GM06990 (cell line): ENCODE measurements at places on chromosomes 6 and 20.

DNA sequence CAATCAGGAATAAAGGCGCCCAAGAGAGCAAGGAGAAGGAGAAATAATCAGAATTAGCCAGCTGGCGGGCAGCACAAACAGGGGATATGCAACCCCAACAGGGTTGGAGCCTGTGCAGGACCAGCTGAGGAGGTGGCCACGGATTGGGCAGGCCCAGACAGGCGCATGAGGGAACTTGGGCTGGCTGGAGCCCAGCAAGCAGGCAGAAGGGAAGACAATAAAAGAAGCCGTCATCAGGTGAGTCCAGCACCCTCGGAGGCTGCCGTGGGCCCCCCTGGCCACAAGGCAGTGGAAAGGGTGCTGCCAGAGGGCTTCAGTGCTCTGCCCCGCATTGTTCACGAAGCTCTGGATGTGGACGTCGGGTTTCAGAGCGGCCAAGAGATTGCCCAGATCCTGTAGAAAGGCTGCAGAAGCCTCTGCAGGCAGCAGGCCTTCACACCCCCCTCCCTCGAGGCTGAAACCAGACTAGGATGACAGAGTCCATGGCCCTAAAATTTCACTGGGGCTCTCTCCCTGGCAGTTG, 28.4 kb upstream of the MAFB start:
- DNase-seq = no peak

DNA sequence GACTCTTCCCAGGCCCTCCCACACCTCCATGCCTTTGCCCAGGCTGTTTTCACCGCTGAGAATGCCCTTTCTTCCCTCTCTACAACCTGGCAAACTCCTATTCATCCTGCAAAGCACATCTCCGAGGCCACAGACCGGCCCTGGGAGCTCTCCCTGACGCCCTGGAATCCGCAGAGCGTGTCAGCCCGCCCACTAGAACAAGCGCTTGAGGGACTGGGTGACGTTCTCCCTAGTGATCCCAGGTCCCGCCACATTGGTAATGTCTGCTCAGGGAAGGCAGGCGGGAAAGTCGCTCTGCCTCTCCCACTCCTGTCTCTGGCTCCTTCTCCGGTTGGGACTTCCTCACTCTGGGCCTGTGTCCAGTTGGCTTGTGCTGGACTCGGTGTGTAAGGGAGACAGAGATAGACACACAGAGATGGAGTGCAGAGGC, 61.6 kb downstream of the SRC start:
- no peak for DNase-seq

DNA sequence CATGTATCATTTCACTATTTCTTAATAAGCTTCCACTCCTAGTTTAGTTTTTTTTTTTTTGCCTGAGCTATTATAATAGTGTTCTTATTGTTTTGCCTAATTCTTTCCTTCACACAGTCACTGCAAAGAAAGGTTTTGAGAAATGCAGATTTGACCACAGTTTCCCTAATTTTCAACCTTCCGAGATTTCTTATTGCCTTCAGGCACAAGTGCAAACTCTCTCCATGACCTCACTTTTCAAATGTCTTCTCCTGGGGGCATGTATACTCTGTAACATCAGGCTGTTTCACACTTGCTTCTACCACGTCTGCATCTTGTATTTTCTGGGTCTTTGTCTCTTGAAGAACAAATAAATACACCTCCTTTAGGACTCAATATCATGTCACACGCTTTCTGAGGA, 339.0 kb upstream of the CITED2 start:
- DNase-seq = no peak

DNA sequence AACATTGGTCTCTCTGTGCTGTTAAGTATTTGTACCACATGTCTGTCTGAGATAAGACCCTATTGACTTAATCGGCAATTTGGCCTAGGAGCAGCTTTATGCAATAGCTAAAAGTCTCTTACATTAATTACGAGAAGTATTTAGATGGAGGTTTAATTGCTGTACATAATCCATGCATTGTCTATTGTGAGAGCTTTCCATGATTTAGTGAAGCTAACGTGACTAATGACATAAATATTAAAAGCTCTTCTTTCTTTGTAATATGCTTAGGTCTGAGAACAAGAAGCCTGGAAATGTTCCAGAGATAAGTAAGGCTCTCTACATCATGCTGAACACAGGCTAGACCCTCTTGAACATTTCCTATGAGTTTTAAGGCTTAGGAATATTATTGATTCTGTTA, 32.7 kb upstream of the FAM83B start:
- no peak for DNase-seq

- peak; percentile 12 for DNase-seq
Observed at GRCh38 chr20:58408603-58409246, 19.7 kb downstream of the VAPB start.

DNA sequence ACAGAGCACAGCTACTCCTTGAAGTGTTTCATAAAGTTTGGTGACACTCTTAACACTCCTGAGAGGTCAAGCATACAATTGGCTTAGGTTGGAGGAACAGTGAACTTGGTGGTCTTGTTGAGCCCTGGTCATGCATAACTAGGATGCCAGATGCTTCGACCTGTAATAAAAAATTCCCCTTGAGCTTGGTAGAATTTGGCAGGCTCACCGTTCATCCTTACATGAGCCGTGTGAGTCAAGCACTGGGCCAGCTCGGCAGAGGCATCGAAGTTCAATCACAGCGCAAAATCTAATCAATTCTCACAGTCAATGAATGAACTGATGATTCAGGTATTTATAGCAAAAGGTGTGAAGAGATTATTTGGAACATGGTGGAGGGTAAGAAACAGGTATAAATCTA, 33.7 kb downstream of the CYP24A1 start:
- DNase-seq = no peak

- DNase-seq = no peak
Observed at GRCh38 chr6:69868961-69869360, 2.6 kb downstream of the COL19A1 start.

DNA sequence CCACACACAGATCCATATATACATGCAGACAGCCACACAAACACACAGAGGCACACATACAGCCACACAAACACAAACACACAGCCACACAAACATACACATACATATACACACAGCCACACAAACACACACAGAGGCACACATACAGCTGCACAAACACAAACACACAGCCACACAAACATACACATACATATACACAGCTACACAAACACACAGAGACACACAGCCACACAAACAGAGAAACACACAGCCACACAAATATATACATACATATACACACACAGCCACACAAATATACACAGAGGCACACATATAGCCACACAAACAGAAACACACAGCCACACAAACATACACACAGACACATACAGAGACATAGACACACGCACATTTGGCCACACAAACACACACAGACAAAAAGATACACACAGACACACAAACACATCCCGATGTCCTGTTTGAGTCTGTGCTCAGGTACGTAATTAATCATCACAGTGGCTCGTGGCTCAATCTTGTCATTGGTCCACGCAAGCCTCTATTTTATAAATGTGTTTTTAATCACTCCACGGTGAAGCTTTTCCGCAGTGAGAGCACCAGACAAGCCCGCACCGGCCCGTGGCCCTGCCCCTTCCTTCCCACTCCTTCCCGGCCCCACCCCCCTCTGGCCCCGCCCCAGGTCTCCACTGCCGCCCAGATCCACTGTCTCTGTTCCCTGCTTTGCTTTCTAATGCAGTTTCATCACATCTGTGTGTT, 135.3 kb downstream of the CDH4 start:
- DNase-seq = no peak

DNA sequence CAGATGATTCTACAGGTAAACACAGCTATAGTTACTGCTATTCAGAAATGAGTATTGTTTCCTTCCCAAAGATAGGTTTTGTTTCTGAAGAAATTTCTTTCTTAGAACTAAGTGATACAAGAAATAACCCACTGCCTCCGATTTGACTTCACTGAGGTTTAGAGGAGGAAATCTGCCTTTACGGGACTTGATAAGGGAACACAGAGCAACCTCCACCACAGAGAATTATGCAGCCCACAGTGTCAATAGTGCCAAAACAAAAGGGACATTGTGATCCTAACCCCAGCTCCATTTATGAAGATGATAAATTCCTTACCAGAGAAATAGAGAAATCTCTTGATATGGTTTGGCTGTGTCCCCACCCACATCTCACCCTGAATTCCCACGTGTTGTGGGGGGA, 164.6 kb downstream of the ZNF217 start:
- DNase-seq = no peak

- DNase-seq = no peak
Observed at GRCh38 chr6:157954150-157955117, 27.2 kb upstream of the SYNJ2 start.

GRCh38 chr6:148367411-148368024, 24.9 kb downstream of the SASH1 start:
- no peak for DNase-seq

DNA sequence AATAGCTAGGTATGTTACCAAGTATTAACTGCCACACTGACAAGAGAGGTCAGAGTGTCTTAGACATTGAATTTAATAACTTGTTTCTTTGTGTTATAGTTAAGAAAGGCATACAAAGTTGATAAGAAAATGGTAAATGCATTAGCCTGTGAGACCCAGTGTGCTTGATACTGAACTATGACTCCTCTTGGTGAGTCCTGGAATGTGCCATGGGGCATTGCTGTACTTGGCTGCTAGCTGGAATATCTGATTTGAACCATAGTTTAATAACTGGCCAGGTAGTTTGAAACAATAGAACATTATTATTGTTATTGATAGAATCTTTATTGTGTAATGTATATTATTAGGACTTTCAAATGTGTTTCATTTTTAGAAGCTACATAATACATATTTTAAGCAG, 70.0 kb downstream of the ZFAND3 start:
- DNase-seq = no peak

- no peak for DNase-seq
Observed at GRCh38 chr20:53133125-53133524, 161.0 kb downstream of the TSHZ2 start.

- DNase-seq = no peak
Observed at GRCh38 chr6:2387445-2387844, 142.0 kb upstream of the GMDS start.

DNA sequence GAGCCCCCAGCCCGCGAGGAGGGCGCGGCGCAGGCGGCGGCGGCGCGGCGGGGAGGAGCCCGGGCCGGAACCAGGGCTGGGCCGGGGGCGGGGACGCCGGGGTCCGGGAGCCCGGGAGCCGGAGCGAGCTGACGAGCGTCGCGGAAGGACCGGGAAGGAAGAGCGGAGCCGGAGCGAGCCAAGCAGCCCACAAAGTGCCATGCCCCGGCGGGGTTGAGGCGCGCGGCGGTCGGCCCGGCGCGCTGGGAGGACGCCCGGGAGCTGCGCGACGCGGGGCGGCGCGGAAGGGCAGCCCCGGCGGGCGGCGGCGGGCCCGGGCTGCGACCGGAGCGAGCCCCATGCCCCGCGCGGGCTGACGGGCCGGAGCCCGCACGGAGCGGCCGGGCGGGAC, 289 bp downstream of the FOXP4 start:
- DNase-seq = no peak

GRCh38 chr6:107847844-107848802, 24.0 kb upstream of the SCML4 start:
- peak; percentile 69 for DNase-seq

DNA sequence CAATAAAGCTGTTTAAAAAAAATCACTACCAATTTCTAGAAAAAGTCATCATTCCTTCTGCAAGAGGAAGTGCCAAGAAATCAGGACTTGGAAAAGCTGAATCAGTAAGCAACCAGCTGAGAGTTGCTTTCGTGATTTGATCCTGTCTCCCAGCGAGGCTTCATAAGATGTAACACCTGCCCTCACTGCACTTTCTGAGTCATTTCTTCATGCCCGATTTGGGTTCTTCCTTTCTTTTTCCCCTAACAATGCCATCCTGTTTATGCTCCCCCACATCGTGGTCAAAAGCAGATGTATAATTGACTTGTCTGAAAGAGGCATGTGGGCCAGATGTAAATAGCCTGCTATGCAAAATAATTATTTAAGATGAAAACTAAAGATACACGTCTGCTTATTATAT, 52.1 kb downstream of the RIPOR2 start:
- peak; percentile 71 for DNase-seq

- no peak for DNase-seq
Observed at GRCh38 chr6:169243661-169244060, 10.0 kb downstream of the THBS2 start.

- no peak for DNase-seq
Observed at GRCh38 chr6:43217351-43217750, 11.9 kb downstream of the DNPH1 start.

DNA sequence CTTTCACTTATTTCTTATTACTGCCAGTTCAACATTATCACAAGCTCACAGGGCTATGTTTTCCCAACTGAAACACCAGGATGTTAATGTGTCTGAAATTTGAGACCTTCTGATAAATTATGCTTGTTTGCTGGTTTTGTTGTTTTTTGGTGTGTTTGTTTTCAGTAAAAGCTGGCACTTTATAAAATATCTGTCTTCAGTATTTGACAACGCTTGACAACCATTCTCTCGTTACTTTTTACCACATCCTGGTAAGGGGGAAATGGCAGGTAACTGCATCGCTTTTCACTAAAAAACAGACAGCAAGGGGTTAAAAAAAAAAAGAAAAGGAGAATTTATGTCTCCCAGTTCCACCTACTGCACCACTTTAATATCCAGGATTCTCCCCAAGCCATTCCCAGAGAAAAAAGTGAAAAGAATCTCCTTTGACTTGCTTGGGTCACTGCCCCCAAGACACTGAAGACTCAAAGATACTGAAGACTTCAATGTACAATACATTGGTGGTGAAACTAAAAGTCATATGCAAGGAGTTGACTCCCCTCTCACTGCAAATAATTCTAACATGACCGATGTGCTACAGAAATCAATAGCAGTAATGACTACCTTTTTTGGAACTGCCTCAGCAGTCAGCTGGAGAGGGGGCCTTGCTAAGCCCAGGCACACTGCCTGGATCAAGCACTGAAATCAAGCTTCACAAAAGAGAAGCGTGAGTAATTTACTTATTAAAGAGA, 88.9 kb downstream of the HIVEP2 start:
- no peak for DNase-seq

DNA sequence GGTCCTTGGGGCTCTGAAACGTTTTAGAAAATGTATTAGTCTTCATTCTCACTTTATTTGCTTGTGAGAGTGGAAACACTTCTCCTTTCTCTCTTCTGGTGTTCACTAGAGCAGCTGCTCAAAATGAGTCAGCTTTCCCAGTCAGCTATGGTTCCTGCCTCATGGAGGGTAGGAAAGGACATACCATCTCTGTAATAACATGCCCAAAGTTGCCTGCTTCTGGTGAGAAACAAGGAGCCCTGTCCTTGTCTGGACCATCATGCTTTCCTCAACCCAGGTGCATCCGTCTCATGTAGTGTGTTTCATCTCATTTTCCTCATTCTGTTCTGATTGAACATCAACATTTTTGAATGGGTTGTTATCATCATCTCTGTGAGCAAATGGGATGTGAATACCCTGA, 17.1 kb upstream of the TINAG start:
- DNase-seq = no peak

- DNase-seq = no peak
Observed at GRCh38 chr6:155701342-155701741, 245.7 kb upstream of the NOX3 start.

- DNase-seq = peak; percentile 16
Observed at GRCh38 chr6:154229786-154230185, 126.8 kb downstream of the IPCEF1 start.

- no peak for DNase-seq
Observed at GRCh38 chr20:59598625-59599310, 5.6 kb upstream of the PHACTR3 start.

- DNase-seq = no peak
Observed at GRCh38 chr20:36802326-36803222, 29.0 kb upstream of the DSN1 start.
